Stimulated activated CD4-positive, alpha-beta T cell treated with anti-CD3 and anti-CD28 coated beads, Interleukin-2, amount 100 ng/mL, for 24 hours (primary cell): ENCODE measurements at places on chromosomes 12 and 14.

DNA sequence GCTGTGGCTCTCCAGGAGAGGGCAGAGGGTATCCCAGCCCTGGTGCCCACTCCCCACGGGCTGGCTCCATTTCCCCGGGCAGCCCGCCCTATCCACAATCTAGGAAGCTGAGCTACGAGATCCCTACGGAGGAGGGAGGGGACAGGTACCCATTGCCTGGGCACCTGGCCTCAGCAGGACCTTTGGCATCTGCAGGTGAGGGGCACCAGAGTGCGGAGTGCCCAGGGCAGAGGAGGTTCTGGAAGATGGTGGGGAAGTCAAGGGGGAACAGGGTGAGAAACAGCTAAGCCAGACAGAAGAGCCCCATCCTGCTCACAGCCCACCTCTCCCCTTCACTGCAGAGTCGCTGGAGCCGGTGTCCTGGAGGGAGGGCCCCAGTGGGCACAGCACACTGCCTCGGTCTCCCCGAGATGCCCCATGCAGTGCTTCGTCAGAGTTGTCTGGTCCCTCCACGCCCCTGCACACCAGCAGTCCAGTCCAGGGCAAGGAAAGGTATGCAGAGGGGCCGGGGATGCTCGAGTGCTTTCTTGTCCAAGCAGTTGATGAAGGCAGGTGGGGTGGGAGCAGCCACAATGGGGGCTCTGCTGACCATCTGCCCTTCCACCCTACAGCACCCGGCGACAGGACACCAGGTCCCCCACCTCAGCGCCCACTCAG lies 10.3 kb downstream of the TNS2 start:
- no peak for DNase-seq

DNA sequence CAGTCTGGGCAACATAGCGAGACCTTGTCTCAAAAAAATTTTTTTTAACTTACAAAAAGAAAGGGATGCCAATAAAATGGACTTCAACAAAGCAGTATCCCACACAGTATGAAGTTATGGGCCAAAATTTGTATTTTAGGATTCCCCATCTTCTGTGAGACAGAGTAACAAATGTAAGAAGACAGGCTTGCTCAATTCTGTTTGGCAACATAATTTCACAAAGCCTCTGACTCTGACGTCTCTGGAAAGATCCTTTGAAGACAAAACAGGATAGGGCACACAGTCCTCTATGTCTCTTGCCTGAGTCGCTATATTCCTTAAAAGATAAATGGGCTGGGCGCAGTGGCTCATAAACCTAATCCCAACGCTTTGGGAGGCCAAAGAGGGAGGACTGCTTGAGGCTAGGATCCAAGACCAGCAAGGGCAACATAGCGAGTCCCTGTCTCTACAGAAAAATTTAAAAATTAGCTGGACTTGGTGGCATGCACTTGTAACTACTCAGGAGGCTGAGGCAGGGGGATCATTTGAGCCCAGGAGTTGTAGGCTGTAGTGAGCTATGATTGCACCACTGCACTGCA lies 1.1 kb upstream of the HOMEZ start:
- DNase-seq: no peak

- no peak for DNase-seq
These were observed 169.6 kb upstream of the CLEC14A start for GRCh38 chr14:38425324-38425976.

DNA sequence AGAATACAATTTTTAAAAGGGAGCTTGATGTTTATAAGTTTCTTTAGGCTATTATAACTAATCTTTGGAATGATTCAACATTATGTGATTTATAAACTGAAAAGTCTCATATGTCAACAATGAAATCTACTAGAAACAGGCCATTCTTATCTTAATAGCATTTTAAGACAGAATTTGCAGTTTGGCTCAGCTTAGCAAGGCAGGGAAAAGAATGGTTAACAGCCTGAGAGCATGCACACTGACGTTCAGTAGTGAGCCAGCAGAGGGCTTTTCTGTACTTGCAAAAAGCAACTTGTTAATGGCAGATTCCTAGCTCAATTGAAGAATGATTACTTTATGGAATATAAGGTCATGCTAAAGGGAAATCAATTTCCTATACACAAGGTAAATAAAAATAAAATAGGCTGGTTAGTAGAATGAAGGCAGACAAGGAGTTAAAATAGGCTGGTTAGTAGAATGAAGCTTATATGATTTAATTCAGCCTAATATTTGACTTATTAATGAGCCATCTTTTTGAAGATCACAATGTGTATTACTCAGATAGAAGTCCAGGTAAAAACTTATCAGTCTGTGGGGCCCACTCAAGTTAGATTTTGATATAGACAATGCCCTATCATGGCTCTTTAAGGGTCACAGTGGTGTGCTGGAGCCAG lies 95.9 kb downstream of the OTOGL start:
- DNase-seq: no peak

GRCh38 chr12:72295744-72296143 lies 23.6 kb downstream of the TRHDE start:
- DNase-seq: no peak

- no peak for DNase-seq
These were observed 36.0 kb downstream of the RTRAF start for GRCh38 chr14:52025310-52025709.

- DNase-seq: no peak
These were observed 5.3 kb upstream of the SOCS2 start for GRCh38 chr12:93567174-93567573.

- no peak for DNase-seq
These were observed 68.8 kb upstream of the SFSWAP start for GRCh38 chr12:131642101-131642540.

- no peak for DNase-seq
These were observed 93.6 kb upstream of the TMTC2 start for GRCh38 chr12:82593143-82593542.

DNA sequence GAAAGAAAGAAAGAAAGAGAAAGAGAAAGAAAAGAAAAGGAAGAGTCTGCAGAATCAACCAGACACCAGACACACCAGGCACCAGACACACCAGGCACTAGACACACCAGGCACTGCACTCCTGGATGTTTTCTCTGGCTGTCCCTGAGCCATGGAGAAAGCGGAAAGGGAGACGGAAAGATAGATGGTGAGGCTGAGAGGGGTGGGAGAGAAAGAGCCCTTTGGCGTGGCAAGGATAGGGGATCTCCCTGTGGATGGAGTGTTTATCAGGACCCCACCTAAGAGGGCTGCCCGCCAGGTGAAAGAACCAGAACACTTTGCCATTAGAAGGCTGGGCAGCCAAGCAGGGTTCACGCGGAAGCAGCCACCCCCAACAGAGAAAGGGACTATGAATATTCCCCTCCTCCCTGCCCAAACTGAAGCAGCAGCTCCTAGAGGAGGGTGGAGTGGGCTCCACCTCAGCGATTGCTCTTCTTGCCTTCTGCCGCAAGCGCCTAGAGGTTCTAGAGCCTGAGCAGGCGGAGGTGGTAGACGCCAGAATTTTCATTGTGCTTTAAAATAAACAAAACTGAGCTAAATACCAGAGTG lies 13.4 kb downstream of the ST8SIA1 start:
- DNase-seq: no peak

DNA sequence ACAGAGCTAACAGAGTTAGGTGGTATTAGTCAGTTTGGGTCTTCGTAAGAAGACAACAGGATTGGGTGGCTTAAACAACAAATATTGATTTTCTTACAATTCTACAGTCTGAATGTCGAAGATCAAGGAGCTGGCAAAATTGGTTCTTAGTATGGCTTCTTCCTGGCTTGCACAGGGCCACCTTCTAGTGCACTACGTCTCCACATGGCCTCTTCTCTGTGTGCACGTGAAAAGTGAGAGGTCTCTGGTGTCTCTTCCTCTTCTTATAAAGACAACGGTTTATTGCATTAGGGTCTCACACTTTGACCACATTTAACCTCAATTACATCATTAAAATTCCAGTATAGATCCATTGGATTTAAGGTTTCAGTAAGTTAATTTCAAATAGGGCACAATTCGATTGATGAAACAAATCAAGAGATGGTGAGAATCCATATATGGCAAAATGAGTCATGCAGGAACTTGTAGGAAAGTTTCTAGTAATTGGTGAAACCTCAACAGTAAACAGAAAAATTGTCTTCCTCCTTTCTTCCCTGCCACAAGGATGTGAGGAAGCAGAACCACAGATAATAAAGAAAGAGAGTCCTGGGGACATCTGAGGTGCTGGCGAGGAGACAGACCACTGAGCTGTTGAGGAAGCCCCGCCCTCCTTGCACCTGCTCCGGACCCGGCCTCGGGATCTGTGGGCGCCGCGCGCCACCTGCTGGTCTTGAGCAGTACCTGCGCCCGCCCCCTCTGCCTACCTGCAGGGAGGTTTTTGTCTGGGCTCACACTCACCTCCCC lies 846.7 kb downstream of the TMEM121 start:
- DNase-seq: peak; percentile 83

DNA sequence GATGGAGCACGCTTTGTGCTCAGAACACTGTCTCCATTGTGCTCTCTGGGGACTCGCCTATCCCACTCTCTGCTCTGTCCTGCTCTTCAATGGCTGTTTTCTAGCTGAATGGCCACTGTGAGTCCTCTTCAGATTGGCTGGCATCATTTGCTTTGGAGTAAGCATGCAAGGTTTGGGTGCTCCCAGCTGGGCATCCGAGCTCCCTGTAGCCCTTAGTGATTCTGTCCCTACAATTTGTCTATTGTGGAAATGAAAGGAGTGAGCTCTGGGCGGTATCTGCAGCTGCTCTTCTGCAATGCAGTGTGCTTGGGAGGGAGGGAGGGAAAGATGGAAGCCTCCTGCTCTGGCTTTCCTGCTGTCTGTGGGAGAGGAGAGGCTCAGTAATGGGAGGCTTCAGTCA lies 84.8 kb downstream of the SMOC1 start:
- no peak for DNase-seq

DNA sequence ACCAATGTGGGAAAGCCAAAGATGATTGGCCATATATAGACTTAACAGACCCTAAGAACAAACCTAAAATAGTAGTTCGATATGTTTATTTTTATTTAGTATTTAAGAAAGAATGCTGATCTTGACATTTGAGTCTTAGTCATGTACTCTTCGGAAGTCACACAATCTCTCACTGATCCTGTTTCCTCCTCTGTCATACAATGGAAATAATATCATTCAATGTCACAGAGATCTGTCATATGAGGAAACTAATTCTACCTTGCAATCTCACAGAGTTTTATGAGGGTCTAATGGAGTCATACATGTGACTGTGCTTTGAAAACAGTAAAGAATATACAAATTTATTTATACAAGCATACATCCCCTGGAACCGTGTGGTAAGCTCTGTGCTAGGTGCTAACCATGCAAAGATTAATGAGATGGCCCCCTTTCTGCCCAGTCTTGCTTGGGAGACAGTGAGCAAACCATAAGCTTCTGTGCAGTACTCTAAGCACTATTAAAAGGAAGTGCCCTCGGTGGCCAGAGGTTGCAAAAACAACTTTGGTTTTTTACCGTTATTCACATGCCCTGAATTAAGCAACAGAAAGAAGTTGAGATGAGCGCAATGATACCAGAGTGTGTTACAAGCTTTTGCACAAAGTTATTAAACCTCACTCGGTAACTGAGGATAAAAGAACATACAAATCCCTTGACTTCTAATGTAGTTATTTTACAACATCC lies 1.7 kb upstream of the LIN7A start:
- no peak for DNase-seq

DNA sequence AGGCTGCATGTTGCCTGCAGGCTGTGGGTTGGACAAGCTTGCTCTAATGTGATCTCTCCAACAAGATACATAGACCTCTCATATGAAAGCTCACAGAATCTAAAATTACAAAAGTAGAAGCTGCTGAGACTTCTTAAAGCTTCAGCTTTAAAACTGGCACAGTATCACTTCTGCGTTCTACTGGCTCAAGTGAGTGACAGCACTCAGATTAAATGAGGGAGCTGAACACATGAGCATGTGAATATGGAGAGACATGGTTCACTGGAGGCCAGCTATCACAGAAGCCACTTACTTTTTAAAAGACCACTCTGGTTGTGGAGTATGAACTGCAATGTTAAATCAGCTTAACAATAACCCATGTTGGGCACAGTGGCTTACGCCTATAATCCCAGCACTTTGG lies 29.1 kb upstream of the ANO6 start:
- no peak for DNase-seq

DNA sequence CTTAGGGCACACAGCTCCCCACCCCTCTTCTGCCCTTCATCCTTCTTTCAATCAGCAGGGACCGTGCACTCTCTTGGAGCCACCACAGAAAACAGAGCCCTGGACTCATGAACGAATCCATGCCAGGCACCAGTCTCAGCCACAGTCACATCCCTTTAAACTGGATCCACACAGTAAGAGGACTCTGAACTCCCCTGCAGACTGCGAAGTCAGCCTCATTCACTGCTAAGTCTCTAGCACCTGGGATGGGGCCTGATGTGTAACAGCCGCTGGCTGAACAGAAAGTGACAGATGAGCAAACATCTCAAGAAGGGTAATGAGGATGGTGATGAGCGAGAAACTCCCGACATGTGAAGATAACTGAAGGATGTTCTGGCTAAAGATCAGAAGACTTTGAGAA lies 45.8 kb upstream of the IQSEC3 start:
- no peak for DNase-seq

- DNase-seq: peak; percentile 42
These were observed 76.0 kb downstream of the VCPKMT start for GRCh38 chr14:50040401-50040775.

GRCh38 chr12:57139796-57140649 lies 7.4 kb downstream of the LRP1-AS start:
- DNase-seq: no peak

DNA sequence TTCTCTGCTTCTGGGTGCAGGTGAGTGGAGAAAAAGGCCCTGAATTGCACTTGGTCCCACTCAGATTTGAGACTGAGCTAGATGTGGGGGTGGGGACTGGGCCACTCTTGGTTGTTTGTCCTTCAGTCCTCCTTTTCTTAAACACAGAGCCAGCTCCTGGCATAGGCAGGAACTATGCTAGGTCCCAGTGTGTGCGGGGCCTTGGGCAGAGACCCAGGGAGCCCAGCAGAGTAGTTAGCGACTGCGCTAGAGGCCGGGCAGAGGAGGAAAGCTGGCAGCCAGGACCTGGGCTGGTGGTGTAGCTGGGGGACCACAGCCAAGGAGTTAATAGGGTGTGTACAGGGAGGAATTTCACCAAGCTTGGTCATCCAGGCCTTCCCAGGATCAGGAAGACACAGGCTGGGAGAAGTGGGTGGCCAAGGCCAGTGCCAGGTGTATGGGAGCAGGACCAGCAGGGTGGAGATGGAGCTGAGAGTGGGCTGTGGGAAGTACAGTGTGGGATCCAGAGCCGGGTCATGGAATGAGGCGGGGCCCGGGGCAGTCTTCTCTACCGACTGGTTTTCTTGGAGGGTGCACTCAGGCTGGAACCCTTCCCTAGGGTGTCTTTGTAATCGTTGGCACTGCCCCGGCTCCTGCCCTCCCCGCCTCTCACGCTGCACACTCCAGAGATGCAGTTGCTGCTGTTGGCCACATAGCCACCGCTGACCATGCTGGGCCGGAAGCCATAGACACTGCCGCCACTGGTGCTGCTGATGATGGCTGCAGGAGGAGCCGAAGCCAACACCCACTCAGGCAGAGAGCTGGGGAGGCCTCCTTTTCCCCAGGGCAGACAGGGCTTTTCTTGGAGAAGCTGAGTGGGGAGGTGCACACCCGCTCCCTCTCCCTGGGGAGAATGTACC lies 8.7 kb downstream of the KRT71 start:
- DNase-seq: no peak
